ENCODE measurements at places on chromosomes 3 and 15.

DNA sequence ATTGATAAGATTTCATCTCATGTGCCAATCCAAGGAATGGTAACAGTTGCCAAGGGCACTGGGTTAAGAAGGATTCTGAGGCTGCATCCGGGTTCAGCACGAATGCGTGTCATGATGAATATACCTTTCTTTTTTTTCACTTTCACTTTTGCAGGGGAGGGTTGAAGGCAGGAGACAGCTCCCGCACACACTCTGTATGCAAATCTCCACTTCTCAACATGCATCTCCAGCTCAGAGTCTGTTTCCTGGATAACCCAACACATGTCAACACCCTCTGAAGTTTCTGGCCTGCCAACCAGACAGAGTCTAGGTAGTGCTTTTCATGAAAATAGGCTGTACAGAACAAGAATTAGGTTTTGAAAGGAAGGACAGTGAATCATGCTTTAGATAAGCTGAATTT, 21.6 kb downstream of the B4GALT4 start:
- no peak for DNase-seq

DNA sequence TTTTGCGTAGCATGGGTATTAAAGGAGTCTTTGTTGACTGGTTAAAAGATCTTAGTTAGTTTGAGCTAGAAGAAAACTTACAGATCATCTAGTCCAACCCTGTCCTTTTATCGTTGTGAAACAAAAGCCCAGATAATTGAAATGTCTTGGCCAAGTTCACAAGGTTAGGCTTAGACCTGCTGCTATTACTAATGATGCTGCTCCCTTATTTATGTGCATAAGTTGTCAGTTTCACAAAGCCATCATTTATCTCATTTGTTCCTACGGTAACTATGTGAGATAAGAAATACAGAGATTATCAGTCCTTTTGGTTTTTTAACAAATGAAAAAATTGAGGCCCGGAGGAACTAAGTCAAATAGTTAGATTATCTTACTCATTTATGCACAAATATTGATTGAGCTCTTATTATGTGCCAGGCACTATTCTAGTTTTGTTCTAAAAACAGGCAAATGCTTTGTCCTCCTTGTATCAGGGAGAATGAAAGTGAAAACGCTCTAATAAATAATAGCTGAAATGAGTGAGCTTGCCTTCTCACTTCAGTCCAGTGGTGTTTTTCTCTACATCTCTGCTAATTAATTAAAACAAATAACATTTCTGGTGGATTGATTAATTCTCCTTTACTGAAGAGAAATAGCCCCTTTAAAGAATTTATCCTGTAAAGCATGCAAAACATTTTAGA, 49.1 kb upstream of the TPRG1 start:
- DNase-seq, result no peak

DNA sequence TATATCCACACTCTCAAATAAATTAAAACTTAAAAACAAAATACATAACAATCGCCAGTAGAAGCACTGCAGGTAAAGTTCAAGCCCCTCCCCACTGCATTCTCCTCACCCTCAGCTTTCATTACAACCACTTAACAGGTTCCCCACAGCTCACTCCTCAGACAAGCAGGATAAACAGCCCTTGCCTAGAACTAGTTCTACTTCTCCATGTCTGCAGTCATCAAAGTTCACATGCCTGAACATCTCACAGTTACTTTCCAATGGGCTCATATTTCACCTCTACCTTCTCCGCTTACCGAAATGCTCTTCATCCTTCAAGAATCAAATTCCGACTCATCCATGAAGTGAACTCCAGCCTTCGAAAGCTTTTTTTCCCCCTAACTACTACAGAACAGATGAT, 4.1 kb downstream of the YEATS2 start:
- no peak for DNase-seq

DNA sequence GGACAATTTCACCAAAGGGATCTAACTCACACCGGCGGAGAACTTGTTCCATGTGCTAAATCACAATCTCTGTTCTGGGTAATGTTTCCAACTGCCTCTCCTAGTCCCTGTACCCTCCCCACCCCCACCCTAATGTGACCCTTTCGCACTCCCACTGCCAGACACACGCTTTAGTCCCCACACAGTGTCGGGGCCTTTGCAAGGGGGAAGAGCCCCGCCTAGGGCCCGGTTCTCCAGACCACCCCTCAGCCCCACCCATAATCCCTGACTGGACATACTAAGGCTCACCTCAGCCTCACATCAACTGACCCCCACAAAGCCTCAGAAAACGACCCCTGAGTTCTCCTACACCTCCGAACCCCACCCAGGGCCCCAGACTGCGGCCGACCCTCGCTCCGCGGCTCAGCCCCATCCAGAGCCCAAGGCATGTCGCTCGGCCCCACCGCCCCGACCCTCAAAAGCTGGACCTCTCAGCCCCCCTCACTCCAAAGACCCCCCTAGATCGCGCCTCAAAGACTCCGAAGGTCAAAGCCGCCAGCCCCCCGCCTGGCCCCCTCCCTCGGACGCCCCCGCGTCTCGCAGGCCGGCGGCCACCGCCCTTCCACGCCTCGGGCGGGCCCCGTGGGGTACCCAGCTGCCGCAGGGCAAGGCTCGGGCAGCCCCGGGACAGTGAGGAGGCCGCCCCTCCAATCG, 72.0 kb upstream of the MAP4 start:
- DNase-seq, result no peak

GRCh38 chr3:16303037-16303575, 38.1 kb downstream of the OXNAD1 start:
- DNase-seq, result no peak

- DNase-seq, result no peak
Measured at GRCh38 chr15:81611679-81612078, 237.7 kb upstream of the TMC3 start.

DNA sequence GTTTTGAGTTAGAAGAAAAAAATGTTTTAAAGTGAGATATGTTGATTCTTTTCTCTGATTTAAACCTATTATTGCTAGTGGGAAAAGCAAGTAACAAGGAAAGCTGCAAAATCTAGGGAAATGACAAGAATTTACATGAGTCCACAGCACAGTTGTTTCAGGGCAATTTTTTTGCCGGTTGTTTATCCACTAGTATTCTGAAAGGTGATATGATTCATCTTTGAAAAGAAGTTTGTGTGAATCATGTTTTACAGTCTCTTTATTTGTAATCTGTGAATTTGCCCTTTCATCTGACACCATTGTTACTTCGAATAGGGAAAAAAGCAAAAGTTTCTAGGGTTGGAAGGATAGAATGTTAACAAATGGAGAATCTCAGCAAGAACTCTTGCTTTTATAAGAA, 894.7 kb downstream of the OTOL1 start:
- DNase-seq, result no peak

- DNase-seq, result no peak
Measured at GRCh38 chr15:39369768-39370167, 211.1 kb upstream of the THBS1 start.

- DNase-seq, result no peak
Measured at GRCh38 chr3:48420561-48420960, 9.3 kb downstream of the PLXNB1 start.

DNA sequence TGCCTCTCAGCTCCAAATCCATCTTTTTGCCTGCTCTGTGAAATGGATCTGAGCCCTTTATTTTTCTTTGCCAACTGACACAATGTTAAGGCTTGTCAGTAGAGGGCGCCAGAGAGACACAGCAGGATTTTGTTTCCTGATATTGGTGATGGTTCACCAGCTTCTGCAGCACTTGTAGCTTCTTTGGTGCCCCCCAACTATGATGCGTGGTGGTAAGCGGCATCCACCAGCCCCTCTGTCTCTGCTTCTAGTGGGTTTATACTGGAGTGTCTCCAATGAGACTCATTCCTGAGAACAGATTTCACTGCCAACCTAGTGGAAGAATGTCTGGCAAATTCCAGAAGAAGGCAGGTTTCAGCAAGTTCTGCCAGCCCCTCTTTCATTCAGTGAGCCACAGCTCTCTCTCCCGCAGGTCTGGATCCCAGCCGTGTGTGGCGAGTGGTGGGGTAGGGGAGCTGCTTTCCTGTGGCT, 471.9 kb upstream of the FRG2C start:
- DNase-seq, result no peak

DNA sequence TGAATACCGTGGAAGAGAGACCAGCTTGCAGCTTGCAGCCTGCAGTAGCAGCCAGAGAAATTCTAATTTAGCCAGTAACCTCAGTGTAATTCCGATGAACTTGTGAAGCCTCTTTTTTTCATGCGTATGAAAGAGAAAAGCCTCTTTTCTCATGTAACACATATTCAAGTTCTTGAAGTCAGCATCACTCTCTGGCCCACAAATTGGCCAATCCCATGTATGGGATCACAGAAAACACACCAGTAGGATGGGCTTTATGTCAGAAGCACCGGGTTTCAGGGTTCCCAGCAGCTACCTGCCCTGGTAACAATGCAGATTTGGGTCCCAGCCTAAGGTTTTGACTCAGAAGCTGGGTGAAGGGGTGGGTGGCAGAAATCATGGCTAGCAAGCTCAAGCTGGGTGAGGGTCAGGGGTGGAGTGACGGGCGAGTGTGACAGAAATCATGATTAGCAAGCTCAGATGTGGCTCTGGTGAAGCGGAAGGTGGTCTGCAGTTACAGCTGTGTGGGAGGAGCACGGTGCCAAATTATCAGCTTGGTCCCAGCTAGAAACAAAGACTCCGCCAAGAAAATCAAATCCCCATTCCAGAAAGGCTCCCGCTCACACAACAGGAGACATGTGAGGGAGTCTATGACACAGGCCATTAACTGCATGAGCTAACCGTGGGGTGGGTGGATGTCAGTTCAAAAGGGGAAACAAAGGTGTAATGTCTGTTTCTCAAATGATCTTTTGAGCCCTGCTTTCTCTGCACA, 86.6 kb downstream of the SNRK start:
- no peak for DNase-seq

DNA sequence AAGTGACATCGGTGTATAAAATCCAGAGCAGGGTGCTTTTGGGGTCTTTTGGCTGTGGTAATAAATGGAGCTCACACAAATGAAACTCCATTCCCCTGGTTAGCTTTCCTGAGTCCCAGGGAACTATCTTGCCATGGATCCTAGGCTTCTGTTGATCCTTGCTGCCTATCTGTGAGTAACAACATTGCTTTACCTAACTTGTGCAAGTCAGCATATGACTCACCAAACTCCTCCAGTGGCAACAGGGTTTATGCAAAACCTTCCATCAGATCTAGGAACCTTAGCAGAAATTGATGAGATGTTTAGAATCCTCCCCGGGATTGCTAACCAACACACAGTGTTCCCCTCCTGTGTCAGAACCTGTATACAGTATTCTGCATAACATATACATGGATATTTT, 105.4 kb downstream of the SCAPER start:
- DNase-seq, result no peak

DNA sequence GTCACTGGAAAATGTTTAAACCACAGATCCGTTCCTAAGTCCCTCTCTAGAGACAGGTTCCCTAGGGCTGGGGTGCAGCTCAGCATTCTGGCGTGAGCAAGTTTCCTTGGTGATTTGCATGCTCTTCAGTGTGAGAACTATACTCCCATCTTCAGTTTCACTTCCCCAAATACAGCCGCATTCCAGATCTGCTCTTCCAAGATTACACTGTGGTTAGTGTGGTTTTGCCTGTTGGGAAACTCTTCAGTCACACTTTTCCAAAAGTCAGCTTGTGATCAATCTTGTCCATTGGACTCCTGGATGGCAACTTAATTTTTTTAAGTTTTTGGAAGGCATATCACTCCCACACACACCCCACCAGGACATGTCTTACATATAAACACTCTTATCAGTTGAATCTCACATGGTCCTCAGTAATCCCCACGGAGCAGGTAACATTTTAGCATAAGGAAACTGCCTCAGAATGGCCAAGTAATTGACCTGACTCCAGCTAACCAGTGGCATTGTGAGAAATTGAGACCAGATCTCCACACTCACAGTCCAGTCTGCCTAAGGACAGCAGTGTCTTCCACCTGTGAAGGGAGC, 33.5 kb upstream of the PTPN23 start:
- DNase-seq, result no peak

- DNase-seq, result no peak
Measured at GRCh38 chr3:127092368-127092767, 100.6 kb upstream of the PRR23E start.

DNA sequence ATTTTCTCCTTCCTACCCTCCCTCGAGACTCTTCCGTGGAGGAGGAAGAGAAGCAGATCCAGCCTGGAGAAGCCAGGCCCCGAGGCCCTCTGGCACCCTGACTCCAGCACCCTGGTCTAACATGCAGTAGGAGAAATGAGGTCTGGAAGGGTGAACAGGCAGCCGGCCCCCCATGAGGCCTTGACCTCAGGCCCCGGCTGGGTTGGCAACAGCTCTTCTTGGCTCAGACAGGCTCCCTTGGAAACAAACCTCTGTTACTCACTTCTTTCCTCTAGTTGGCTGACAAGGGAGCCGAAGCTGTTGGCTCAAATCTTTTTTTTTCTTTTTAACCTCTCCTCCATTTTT, 73.4 kb downstream of the CPN2 start:
- no peak for DNase-seq

GRCh38 chr3:94647131-94647530, 584.3 kb downstream of the NSUN3 start:
- no peak for DNase-seq

DNA sequence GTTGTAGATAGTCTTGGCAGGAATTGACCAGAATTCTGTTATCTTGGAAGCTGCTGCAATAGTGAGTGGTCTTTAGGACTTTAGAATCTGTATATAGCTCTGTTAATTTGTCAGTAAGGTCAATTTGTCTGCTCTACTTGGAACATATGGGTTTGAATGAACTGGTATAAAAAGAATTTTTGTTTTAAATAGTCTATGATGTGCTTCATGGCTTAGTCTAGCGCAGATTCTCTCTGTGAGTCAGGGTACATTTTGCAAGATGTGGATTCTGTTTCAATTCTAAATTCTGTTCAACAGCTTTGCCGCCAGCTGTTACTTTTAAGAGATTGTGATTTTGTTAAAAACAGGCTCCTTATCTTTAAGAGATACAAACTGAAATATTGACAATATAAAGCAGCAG, 135.9 kb upstream of the AGBL1 start:
- DNase-seq, result no peak

- no peak for DNase-seq
Measured at GRCh38 chr15:44712346-44713005, 1.2 kb downstream of the B2M start.

GRCh38 chr3:186079925-186080324, 29.0 kb downstream of the ETV5 start:
- no peak for DNase-seq

GRCh38 chr15:91947683-91948608, 94.4 kb downstream of the SLCO3A1 start:
- no peak for DNase-seq

- DNase-seq, result no peak
Measured at GRCh38 chr15:92914103-92914499, 14.0 kb downstream of the CHD2 start.

- DNase-seq, result no peak
Measured at GRCh38 chr15:71733122-71733521, 77.2 kb upstream of the NR2E3 start.

- DNase-seq, result no peak
Measured at GRCh38 chr3:186974824-186975313, 44.5 kb downstream of the ST6GAL1 start.

- no peak for DNase-seq
Measured at GRCh38 chr3:114111060-114111770, 54.7 kb downstream of the QTRT2 start.

- no peak for DNase-seq
Measured at GRCh38 chr15:27731776-27732175, 367.3 kb downstream of the OCA2 start.

All from stimulated activated CD8-positive, alpha-beta memory T cell treated with anti-CD3 and anti-CD28 coated beads, Interleukin-15, amount 100 ng/mL, for 48 hours (primary cell).